Lower lobe of right lung (tissue), 2 donors: ENCODE measurements at places on chromosomes 6 and 20.

DNA sequence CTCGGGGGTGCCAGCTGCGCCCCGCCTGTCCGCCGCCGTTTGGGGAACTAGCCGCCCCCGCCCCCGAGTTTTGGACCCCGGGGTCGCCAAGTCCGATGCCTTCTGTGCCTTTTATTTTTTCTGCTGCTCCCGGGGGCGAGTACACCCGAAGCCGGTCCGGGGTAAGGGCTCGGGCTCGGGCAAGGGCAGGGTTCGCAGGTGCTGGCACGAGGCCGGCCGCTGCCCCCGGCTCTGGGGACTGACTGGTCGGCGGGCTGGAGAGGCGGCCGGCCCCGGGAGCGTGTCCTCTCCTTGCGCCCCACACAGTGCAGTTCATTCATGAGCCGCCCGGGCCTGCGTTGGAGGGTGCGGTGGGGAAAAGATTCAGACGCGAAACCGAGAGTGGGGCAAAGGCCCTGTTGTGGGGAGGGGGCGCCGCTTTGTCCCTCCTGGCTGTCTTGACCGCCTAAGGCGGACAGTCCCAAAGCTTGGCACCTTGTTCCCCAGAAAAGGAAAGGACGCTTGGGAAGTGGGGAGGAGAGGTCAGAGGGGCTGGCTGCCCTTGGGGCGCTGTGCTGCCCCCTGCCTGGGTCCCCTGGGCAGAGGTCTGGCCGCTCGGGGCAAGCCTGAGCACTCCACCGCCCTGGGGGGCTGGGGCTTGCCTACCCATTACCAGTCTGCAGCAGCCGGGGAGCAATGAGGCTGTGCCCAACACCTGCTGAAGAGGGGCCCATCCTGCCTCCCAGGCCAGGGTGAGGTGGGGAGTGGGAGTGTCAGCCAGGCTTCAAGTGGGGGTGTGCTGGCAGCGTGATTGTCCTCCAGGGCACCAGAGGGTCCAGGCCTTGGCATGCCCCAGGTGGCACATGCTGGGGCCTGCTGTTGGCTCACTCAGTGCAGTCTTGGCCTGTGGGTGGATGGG, 915 bp downstream of the TMEM63B start:
- peak; percentile 67 for DNase-seq

GRCh38 chr6:52953911-52954839, 40.9 kb downstream of the GSTA4 start:
- no peak for DNase-seq

- no peak for DNase-seq
These were observed 170.8 kb downstream of the CDH4 start for GRCh38 chr20:61422636-61423425.

DNA sequence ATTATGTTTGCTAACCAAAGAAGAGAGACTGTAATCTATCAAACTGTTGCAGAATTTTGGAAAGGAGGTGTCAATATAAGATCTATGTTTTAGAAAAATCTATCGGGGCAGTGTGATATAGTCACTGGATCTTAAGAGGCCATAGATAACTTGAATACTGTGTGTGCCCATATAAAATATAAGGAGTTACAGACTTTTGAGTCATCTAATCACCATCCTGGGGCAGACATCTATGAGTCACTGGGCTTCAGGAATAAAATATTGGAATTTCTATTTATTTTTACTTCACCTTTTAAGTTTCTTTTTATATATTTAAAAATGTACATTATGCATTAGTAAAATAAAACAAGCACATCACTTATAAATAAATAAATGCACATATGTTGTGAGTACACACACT, 509.3 kb upstream of the MAN1A1 start:
- DNase-seq: no peak

DNA sequence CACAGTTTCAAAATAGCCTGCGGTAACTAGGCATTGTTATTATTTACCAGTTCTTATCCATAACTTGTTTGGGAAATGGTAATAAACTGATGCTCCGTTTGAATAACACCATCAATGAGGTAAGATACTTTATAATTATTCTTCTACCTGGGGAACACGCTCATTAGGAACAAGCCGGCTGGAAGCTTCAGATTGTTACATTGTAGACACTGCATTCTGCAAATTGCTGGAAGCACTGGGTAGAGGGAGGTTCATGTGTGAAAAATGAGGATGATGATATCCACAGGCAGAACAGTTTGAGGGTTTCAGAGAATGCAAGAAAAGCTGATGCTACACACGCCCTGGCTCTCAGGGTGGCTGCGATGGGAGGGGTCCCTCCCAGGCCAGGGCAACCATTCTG, 560.6 kb upstream of the AGPAT4 start:
- no peak for DNase-seq

DNA sequence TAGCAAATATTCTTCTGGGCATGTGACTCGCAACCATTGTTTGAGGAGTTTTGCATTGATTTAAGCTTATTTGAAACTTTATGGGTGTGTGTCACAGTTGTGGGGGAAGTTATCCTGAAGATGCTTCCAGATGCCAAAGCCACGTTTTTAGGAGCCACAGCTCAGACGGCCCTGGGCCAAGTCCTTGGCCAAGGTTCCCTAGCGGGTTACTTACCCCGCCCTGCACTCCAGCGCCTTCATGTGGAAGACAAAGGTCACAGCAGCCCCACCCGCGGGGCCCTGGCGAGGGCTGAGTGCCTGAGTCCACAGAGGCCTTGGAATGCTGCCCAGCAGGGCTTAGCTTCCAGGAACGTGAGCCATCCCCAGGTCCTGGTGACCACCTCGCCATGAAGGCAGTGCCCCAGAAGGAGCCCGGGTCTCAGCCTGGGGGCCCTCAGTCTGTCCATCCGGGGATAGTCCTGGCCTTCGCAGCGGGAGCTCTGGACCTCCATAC, 308.3 kb downstream of the CDH4 start:
- DNase-seq: peak; percentile 56

DNA sequence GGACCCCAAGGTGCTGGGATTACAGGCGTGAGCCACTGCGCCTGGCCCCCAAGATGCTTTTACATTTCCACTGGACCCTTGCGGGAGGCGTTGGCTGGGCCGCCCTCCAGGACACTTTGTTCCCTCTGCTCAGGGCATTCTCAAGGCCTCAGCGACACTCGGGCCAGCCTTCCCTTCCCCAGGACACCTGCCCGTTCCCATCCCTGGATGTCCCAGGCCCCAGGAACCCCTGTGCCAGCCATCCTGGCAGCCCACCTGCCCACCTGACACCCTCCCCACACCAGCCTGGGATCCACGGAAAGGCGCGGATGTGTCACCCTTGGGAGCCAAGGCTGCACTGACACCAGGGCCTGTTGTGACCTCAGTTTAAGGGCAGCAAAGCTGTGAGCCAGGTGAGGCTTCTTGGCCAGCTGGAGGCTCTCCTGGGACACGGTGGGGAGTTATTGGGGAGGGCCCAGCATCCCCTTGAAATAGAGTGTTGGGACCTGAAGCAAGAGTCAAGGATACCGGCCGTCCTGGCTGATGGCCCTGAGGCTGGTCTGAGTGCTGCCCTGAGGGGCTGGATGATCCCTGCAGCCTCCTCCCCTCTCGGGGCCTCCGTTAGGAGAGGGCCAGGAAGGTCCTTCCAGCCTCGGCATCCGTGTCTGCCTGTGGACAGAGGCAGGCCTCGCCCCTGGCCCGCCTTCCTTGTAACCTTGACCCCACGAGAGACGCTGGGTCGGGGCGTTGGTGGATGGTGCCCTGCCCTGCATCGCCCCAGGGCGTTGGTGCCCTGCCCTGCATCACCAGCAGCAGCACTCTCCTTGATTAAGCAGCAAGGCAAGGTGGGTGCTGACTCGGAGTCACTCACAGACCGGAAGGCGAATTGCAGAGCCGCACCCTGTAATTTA, 84.2 kb upstream of the BHLHE23 start:
- peak; percentile 38 for DNase-seq

DNA sequence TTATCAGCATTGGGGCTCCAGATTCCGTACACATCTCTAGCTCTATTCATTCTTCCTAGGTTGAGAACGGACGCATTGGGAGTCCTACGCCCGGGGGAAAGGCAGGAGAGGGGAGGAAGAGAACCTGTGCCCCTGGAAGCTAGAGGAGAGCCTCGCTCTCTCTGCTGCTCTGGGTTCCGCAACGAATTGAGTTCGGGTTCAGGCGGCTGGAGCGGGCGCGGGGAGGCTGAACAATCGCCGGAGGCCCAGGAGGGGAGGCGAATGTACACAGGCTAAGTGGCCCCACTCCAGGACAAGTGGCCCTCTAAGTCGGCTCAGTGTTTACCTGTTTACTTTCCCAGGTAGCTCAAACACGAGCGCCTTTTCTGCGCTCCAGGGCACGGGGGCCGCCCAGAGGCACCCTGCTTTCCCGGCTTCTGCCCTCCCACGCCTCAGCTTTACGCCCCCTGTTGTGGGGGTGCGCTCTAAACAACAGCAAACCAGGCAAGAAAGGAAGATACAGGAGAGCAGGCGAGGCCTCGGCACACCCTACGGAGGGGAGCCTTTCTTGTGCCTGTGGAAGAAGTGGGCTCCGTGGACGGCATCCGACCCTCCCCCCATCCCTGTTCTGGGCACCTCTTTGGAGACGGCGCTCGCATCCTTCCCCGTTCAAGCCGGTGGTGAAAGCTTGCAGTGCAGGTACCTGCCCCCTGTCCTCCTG, 4.6 kb upstream of the NKX2-2 start:
- peak; percentile 85 for DNase-seq

GRCh38 chr6:143804835-143805239, 38.3 kb upstream of the LTV1 start:
- no peak for DNase-seq

GRCh38 chr6:147853574-147853973, 345.1 kb downstream of the SAMD5 start:
- DNase-seq: no peak

GRCh38 chr6:114267897-114268296, 74.9 kb downstream of the HS3ST5 start:
- no peak for DNase-seq

GRCh38 chr6:27406085-27406484, 17.5 kb downstream of the ZNF391 start:
- DNase-seq: no peak

- no peak for DNase-seq
These were observed 22.0 kb upstream of the ZNF133 start for GRCh38 chr20:18266282-18266681.

- DNase-seq: no peak
These were observed 136.9 kb downstream of the TBC1D7 start for GRCh38 chr6:13191461-13191860.

- no peak for DNase-seq
These were observed 223.6 kb upstream of the RREB1 start for GRCh38 chr6:6884193-6884627.

GRCh38 chr6:105332576-105332975, 70.3 kb downstream of the PREP start:
- DNase-seq: no peak

DNA sequence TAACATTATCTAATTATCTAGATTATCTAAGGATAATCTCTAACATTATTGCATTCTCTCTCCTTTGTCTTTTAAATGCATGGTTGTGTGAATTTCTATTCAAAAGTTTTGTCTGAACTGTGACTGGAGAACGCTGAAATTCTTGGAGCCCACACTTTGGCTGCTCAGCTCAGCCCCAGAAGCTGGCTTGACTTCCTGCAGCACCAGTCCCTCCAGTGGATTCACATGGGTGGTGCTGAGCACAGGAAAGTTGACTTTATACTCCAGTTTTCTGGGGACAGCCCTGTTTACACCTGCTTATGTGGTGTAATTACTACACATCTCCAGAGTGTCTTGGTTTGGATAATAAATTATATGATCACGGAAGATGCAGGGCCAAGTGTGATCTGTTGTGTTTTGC, 255.1 kb upstream of the NOX3 start:
- no peak for DNase-seq

DNA sequence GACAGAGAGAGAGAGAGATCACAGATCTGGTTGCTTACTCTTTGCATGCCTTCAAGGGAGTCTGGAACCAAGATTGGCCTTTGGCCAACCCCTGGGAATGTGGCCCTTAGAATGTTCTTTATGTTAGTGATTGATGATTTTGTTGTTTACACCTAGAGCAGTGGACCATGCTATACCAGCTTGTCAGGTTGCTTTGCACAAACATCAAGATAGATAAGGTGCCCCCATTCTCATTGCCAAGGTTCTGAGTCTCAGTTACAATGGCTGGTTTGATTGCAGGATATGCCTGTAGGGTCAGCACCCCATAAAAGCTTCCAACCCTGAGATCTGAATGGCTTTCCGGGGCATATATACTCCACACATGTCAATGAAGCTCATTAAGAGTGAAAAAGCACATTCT, 53.5 kb upstream of the SLC2A12 start:
- DNase-seq: no peak

DNA sequence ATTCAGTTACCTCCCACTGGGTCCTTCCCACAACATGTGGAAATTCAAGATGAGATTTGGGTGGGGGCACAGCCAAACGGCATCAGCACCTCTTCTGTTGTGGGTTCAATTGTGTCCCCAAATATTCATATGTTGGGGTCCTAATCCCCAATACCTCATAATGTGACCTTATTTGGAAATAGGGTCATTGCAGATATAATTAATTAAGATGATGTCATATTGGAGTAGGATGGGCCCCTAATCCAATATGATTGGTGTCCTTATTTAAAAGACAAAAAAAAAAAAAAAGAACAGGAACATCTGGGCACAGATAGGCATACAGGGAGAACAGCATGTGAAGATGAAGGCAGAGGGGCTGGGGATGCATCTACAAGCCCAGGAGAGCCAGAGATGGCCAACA, 89.4 kb downstream of the BFSP1 start:
- no peak for DNase-seq

GRCh38 chr6:35034411-35035191, 106.5 kb downstream of the TCP11 start:
- peak; percentile 92 for DNase-seq

- no peak for DNase-seq
These were observed 772.1 kb upstream of the FLRT3 start for GRCh38 chr20:15109494-15109893.

DNA sequence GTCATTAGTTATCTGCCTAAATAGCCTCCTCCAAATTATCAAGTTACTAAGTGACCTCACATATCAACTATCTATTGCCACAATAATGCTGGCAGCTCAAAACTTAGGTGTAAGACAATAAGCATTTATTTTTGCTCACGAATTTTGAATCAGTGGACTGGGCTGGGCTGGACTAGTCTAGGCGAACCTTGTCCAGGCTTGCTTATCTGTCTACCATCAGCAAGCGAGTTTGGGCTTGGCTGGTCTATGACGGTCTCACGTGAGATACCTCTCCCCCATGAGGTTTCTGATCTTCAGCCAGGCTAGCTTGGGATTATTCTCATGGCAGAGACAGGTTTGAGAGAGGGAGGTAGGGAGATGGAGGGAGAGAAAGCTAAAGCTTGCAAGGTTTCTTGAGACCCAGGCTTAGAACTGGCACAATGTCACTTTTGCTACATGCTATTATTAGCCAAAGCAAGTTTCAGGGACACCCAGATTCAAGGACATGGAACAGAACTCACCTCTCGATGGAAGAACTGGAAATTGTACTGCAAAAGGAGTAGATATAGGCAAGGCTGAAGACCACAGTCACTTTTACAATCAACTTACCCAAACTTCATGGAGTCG, 80.9 kb downstream of the WASF1 start:
- DNase-seq: no peak

DNA sequence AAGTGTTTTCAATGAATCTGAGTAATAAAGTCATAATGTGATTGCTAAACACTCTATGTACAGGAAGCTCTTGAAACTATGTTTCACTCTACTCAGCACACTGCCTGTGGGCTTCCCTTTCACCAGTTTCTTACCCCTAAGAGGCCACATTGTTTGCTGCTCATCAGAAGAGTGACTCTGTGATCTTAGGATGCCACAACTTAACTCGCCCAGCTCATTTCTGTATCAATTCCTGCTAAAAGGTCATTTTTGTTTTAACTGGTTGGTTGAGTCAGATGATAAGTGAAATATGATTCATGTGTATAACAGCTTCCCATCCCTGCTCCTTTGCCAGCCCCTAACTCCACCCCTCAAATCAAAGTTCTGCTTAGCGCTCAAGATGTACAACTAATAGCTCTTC, 9.8 kb upstream of the NDUFAF4 start:
- no peak for DNase-seq
